Fibroblast of villous mesenchyme (primary cell): ENCODE measurements at places on chromosomes 3 and 15. TPM values are rescaled to one million over a fixed set of nuclear protein-coding genes. Genes with fewer than 3 reads are reported as not detected.
A peak's percentile ranks its signal among the peaks of the same experiment; 100 is the strongest.

- DNase-seq, result no peak
Measured at GRCh38 chr3:17342119-17342518, 400.3 kb downstream of the TBC1D5 start.

GRCh38 chr3:146781606-146782005 lies 176.5 kb upstream of the PLSCR5 start:
- DNase-seq, result no peak

GRCh38 chr3:10933805-10934481 lies 58.6 kb upstream of the SLC6A1 start:
- no peak for DNase-seq

DNA sequence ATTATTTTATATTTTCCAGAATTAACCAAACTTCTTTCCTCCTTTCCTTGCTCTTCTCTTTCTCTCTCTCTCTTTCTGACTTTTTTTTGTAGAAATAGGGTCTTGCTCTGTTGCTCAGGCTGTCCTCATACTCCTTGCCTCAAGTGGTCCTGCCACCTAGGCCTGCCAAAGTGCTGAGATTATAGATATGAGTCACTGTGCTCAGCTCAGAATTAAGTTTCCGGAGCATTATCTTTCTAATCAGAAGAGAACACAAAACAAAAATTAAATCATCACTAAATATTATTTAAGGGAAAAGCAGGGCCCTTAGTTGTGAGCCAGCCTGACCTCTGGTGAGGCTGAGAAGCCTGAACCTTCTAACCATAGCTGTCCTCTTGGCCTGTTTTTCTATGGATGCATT lies 168.2 kb downstream of the SOX2 start:
- no peak for DNase-seq

DNA sequence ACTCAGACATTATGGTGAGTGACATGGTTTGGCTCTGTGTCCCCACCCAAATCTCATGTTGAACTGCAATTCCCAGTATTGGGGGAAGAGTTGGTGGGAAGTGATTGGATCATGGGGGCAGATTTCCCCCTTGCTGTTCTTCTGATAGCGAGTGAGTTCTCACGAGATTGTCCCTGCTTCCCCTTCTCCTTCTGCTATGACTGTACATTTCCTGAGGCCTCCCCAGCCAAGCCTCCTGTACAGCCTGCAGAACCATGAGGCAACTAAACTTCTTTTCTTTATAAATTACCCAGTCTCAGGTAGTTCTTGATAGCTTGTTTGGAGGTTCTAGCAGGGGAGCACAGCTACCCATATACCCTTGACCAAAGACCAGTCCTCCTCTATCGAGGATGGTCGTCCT lies 45.9 kb downstream of the ADAM10 start:
- no peak for DNase-seq

- DNase-seq, result peak; percentile 5
Measured at GRCh38 chr15:50824514-50824913, 59.0 kb upstream of the SPPL2A start.

- no peak for DNase-seq
Measured at GRCh38 chr3:180529778-180530177, 72.2 kb upstream of the TTC14 start.

DNA sequence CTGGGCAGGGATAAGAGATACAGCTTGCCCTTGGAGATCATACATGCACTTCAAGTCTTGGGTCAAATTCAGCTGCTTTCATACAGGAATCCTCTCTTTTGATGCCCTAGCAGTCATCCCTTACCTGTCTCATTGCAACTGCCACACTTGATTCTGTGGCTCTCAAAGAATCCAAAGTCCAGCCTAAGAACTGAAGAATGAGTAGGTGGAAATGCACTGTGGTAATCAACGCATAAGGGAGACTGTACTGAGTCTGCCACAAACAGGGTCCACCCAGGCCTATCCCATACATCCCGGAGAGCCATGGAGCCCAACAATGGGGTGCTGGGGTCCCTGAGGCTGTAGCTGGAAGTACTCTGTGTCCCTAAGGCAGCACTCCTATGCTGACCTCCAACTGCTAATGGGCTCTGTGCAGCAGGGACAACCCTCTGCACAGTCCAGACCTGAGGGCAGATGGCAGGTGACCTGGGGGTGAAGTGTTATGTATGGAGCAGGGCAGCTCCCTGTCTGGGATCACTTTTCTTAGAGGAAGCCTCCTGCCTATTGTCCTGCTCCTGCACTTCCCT lies 1.7 kb upstream of the VPS18 start:
- DNase-seq, result no peak

ITGA11 gene
- 87.7 and 159 TPM in 2 replicates for total RNA-seq

DNA sequence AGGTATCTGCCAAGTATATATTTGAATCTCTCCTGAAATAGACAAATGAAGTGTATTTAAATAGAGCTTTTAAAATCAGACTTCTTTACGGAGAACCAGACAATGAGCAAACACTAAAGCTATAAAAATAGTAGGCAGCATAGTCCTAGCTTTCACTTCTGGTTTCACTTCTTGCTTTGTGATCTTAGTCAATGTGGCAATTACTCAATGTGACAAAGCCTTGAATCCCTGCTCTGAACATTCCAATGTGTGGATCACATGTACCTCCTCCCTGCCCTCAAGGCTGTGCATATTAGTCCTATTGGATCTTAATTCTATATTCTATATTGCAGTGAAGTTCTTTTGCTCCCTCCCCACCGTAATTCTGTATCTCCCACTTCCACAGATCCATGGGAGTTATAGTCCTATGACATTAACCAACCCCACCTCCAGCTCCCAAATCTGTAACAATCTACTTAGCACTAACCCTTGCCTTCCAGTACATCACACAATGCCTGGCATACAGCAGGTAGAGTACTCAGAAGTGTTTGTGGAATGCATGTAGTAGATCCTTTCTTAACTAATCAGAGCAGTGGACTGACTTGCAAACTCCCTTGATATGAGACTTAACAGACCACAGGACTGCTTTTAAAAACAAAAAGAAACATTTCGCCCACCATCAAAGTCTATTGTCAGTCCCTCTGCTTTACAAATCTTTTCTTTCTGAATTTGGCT lies 24.3 kb upstream of the CP start:
- DNase-seq, result peak; percentile 69

GRCh38 chr3:170443457-170443856 lies 24.8 kb downstream of the CLDN11 start:
- no peak for DNase-seq

GRCh38 chr15:70488002-70488605 lies 275.3 kb downstream of the UACA start:
- peak; percentile 73 for DNase-seq

DNA sequence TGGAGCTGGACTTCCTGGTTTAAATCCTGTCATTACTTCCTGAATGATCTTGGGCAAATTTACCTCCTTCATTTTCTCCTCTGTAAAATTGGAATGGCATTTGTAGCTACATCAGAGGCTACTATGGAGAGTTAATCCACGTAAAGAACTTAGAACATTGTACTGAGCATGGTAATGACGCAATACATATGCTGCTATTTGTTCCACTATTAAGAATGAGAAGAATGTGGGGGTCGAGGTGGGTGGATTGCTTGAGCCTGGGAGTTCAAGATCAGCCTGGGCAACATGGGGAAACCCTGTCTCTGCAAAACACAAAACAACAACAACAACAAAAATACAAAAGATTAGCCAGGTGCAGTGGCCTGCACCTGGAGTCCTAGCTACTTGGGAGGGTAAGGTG lies 250.6 kb downstream of the RYR3 start:
- DNase-seq, result no peak

LRIG1 gene
- 10.4 and 17.1 TPM in 2 replicates for total RNA-seq

DNA sequence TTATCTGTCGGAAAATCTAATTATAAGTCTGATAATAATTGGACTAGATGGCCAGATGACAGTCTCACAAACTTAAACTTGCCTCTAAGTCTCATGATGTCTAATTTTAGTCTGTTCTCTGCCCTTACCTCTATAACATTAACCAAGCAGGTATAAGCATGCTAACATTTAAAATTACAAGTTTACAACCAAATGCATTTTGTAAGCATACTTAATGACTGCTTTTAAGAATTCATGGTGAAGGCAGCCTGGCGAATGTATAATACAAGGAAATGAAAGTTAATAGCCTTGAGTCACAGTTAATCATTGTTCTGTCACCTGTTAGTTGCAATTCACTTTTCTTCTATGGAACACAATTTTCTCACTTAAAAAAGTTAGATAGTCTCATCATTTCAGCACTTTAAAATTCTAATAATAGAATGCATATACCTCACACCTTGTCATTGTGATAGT lies 16.5 kb downstream of the BCHE start:
- DNase-seq, result no peak

GOLGA8T gene
- under 0.01 TPM in 1 of 2 replicates, not detected in the other for total RNA-seq

DNA sequence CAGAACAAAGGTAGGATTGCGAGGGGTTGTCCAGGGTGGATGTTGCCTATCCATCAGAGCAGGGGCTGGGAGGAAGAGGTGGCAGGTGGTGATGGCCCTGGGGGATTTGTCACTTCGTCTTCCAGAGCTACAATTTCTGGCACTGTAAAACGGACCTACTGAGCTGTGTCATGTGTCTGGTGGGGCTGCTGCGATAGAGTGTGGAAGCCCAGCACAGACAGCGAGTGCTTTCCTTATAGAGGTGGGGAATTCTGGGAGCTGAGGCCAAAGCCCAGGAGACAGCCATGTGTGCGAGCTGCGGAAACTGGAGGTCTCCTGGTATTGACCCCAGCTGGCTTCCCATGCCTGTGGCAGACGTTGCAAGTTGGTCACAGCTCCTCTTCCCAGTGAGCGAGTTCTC lies 61.2 kb upstream of the SEC22A start:
- no peak for DNase-seq

CYP8B1 gene
- total RNA-seq, result not detected in 2 replicates

DNA sequence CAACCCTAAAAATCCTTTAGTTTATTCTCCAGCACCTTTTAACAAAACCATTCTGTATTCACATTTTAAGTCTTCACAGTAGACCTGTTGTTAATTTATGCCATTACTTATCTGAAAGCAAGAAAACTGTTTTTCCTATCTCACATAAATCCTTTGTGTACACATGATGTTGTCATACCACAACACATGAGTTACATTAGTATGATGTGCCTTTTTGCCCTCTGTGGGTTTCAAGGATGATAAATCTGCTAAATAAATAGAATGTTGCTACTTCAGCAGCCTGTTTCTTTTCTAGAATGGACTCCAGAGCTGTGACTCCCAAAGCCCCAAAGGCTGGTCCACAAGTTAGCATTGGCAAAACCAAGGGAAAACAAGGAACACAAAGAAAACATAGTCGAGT lies 151.6 kb downstream of the SERPINI1 start:
- peak; percentile 69 for DNase-seq

DNA sequence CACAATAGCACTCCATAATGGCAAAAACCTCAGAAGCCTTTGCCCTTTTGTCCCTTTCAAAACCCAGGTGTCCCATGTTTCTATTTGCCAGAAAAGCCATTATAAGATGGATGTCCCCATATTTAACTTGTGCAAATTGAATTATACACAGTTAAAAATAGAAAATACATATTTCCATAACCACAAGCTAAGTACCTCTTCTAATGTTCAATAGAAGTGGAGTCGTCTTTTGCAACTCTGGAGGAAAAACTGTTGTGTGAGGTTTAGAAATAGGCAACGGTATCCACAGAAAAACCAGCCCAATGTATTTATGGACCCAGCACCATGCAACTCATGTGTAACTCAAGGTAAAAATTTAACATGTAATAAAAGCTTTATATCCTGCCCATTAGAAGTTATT lies 83.6 kb upstream of the STRIT1 start:
- no peak for DNase-seq

DNA sequence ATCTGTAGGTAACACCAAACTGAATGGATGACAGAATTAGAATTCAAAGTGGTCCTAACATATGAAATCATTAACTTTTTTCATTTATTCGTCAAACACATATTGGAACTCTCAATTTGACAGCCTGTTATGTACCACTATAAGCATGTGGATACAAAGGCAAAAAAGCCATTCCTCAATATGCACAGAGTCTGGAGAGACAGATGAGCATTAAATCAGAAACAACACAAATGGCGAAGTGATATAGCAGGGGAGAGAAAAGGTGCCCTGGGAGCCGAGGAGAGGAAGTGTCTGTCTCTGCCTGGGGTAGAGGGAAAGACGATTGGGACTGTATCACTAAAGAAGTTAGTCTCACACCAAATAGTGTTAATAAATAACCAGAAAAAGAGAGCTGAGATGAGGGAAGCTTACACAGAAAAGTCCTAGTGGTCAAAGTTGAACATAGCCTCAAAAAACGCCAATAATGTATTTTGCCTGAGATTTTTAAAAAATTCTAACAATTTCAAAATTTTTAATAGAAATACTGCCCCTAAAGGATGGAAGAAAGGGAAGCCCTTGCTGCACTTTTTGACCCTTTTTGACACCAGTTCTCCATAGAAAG lies 417.5 kb downstream of the TUSC7 start:
- DNase-seq, result no peak

PAQR9 gene
- not detected in 2 replicates for total RNA-seq

DGKG gene
- total RNA-seq, result under 0.01 and 0.32 TPM in 2 replicates

DNA sequence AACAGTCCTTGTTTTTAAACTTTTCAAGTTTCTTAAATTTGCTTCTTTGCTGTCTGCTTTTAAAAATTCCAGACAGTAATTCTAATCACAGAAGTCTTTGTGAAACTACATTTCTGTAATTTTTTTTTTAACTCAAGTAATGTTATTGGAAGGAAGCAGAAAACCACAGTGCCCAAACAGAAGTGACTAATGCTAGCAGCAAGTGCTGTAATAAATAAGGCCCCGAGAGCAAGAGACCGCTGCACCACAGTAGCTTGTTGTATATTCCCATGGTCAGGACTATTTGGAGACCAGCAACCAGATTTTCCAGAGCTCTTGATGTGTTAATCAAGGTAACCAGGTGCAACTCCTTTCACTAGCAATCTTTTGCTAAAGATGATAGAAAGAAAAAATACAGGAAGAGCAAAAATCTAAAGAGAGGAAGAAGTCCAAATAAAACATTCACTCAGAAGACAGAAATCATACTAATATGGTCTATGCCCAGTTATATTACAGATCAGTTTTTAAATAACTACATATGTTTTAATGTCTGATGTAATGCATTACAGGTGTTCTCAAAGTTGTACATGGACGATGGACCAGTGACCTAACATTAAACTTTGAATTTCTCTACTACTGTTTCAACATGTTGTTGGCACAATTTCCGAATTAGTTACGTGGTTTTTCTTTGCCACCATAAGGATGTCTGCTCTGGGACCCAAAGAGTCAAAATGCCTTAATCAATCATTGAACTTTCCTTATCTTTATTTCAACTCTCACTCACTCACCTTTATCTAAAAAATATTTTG lies 36.4 kb downstream of the WWTR1 start:
- peak; percentile 90 for DNase-seq

FBXL2 gene
- total RNA-seq, result 12.6 and 16.8 TPM in 2 replicates
